CD4-positive, alpha-beta T cell treated with Interferon alpha-2 for 1 hour (primary cell): ENCODE measurements at places on chromosomes 12 and 14.

DNA sequence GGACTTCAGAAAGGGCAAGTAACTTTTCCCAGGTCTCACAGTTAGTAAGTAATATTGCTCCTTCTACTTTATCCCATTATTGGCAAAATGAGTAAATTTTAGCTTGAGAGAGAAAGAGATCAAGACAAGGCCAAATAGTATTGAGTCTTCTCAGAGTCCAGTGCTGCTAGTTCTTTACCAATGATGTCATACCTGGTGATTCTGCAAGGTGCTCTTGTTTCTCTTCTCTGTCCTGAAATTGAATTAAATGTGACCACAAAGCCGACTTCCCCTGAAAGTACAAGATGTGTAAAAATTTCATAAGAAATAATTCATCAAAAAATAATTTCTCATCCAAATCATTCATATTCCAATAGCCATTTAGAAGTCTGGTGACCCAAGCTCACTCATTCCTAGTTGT lies 97.5 kb upstream of the SINHCAF start:
- DNase-seq = no peak

GRCh38 chr12:100371146-100371545 lies 14.3 kb downstream of the SLC17A8 start:
- DNase-seq = no peak

DNA sequence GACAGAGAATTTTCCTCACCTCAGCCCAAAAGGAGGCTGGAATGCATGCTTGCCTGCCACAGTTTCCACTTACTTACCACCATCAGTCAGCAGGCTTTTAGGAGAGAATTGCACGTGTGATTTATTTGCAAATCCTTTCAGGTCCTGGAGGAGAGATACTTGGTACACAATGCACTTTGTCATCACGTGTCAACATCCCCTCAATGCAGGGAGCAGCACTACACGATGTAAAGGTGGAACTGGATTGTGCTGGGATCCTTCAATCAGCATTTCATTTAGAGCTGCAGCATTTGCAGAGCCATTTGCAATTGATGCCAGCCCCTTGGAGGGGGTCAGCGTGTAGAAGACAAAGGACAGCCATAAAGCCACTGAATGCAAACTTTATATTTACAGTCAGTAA lies 218.1 kb downstream of the GLT1D1 start:
- no peak for DNase-seq

DNA sequence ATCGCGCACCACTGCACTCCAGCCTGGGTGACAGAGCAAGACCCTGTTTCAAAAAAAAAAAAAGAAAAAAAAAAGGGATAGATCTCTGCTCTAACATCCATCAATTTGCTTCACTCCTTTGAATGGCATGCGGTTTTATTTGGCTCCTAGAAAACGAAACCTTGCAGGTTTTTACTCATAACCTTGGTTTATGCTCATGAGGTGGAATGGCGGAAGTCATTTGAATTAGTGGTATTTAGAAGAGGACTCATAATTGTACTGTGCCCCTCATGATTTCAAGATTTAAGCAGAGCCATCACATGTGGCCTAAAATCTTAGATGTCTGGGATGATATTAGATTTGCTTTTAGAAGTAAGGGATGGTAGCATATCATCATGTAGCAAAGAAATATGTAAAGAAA lies 29.4 kb downstream of the RBMS2 start:
- DNase-seq = no peak

DNA sequence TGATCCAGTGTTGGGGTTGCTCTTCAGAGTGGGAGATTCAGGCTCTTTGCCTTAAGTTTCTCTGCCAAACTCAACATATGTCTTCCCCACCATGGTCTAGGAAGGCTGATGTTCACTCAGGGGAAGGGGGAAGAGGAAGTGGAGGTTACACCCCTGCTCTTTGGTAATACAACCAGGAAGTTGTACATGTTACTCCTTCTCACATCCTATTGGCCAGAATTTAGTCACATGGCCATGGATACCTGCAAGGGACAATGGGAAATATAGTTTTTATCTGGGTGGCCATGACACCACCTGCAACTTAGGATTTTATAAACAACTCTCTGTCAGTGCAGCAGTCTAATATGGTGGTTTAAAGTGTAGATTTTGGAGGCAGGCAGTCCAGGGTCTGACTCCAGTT lies 150.9 kb downstream of the TBX5 start:
- no peak for DNase-seq

GRCh38 chr12:17975239-17975638 lies 114.8 kb downstream of the RERGL start:
- no peak for DNase-seq

GRCh38 chr12:58801986-58802385 lies 118.3 kb downstream of the LRIG3 start:
- no peak for DNase-seq

GRCh38 chr14:72876005-72876709 lies 17.7 kb downstream of the DPF3 start:
- DNase-seq = no peak

DNA sequence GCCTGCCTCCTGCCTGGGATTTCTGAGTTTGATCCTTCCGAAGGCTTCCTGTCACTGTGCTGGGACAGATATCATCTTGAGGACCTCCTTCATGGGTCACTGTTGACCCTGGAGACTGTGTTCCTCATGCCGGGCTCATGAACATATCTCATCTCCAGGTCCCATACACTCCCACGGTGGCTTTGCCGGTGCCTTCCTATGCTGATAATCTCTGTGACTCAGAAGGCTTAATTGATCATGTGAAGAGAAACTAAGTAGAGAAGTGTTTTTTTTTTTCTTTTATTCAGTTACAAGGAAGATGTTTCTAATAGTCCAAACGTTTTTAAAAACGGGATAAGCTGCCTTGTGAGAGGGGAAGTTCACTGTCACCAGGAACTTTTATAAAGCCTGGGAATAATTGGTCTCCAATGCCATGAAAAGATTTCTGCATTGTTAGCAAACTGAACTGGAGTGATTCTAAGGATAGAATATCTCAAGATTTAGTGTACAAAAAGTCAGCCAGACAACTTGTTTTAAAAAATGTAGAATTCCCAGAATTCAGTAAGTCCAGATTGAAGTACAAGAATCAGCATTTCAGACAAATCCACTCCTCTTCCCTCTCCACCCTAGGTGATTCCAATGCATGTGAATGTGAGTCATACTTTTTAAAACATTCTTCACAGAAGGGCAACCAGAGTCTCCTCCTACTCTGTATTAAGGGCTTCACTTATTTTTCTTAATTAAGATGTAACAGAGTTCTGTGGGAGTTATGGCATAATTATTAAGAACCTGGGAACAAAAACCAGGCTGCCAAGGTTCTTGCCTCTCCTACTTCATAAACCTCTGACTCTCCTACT lies 139.8 kb upstream of the LGR5 start:
- DNase-seq = no peak

- peak; percentile 75 for DNase-seq
Measured at GRCh38 chr14:97703006-97703760, 906.0 kb downstream of the VRK1 start.

GRCh38 chr12:107581619-107582015 lies 104.0 kb upstream of the PWP1 start:
- DNase-seq = no peak

DNA sequence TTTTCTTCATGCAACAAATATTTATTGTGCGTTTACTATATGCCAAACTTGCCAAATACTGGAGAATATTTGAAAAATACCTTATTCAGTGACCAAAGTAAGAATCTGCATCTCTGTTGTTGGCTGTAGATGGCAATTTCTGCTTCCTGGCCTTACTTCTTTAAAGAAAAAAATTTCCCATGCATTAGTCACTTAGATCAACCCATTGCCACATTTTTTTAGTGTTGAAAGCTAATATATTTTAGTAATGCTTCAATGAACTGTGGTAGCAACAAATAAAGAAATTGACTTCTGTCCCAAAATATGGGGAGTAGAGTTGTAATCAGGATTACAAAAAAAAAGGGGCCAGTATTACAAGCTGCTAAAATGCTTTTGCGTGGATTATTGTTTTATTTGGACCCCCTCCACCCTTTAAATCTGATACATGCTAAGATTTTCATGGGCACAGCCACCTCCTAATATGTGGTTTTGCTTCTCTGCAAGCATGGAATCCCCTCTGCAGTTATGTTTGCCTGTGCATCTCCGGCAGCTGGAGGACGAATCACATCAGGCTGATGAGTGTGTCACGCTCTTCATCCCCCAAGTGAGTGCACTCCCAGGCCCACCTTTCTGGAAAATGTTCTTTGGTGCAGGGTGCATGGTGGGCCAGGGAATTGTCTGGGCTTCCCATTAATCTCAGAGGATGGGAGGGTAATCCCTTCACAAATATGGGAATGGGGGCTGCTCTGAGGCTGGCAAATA lies 38.1 kb upstream of the PTCSC3 start:
- DNase-seq = no peak

DNA sequence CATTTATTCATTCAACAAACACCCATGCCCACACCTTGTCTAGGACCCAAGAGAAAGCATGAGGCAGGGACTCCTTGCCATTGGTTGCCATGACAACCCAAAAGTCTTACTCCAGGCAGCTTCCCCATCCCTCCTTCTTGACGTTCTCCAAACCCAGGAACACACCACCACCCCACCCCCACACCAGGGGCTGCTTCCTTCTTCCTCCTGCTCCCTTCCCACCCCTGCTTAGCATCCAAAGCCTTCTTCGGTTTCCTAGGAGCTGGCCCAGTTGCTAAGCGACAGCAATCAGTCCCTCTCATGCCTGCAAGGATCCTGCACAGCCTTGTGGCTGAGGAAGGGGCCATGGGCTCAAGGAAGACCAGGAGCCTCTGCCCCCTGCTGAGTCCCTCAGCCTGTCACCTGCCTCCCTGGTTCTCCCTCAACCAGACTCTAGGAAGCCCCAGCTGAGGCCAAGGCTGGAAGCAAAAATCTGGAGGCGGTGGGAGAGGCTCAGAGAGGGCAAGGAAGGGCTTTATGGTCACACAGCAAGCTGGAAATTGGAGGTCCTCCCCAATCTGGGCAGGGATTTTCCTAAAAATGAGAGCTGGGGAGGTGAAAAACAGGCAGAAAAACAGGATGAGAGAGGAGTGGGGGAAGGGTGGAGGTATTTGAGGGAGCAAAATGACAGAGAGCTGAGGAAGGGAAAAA lies 15.4 kb downstream of the RASAL1 start:
- DNase-seq = no peak

DNA sequence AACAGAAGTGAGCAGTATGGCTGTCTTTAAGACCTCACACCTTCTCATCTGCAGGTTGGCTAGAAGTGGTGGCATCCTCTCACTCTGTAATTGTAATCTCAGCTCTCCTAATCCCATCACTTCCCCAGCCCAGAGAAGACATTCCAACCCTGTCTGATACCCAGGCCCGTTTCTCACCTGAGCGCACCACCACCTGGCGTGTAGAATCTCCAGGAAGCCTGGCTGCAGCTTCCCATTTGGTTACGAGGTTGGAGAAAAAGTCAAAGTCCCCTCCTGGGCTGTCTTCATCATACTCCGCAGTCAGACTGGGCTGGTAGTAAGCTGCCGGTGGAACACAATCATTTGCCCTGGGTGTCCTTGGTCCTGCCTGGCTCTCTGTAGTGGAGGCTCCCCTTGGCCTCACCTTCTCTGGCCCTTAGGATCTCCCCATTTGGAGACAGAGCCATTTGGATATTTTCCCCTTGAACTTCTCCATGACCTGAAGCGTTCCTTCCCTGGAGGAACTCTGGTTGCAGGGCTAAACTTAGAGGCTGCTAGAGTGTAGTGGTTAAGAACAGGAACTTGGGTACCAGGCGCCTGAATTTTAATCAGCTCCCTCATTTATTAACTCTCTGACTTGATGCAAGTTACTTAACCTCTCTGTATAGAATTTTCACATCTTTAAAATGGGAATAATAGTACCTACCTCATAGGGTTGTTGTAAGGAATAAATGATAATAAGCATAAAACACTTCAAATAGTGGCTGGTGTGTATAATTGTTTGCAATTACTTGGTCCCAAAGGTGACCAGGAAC lies 1.8 kb downstream of the SDR39U1 start:
- no peak for DNase-seq

- no peak for DNase-seq
Measured at GRCh38 chr12:71686658-71687025, 760 bp downstream of the TMEM19 start.

DNA sequence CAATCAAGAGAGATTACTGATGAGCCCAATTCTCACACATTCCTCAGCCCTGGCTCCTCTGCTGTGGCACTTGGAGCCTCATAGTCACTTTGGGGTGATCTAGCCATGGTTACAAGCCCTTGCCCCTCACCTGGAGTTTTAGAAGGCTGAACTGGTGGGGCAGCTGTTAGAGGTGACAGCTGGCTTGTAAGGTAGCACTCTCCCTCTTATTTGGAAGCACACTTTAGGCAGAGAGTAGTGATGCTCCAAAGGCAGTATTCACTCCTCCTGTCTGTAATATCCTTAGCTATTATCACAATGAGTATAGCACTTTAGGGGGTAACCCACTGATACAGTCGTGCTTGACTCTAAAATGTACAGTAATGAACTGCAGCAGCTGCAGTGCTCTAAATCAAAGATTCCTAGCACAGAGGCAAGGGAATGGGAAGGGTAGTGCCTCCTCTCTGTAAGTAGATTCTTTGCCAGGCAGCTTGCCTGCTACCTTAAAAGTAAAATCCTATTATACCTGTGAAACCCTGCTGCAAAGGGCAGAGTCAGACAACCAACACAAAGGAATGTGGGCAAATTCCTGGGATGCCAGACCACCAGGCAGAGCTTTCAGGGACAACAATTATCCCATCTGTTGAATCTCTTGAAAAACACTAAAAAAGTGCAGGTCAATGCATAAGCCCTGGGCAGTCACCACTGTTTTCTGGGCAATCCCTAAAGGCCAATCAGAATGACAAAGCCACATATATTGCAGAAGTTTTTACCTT lies 336.3 kb downstream of the NOVA1 start:
- DNase-seq = no peak

DNA sequence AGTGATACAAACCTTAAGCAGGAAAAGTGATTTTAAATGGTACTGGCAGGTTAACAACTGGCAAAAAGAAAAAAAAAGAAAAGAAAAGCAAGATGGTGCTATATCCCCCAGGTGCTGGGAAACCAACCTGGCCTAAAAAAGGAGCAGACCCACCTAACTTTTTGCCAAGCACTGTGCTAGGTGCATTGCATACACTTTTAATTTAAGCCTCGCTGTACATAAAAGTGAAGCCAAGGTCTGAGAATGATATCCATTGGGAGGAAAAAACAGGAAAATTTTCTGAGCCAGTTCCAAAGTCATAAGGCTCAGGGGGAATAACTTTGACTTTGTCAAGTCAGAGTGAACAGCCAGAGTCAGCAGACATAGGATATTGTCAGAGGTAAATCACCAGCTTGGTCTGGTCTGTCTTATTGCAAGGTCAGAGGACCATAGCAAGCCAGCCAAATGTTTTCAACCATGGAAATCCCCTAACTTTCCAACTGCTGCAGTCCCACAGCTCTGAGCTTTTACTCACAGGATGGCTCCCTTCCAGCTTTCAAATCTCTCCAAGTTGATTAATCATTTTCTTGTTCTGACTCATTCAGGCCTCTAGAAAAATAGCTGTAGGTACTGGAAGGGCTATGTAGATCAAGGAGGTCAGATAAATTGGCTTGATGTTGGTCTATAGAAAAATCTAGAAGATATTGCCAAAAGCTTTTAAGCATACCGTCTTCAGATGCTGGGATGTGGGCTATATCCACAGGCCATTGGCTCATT lies 412.9 kb downstream of the RAD51B start:
- DNase-seq = no peak
